ENCODE measurements at places on chromosomes 4 and X.

DNA sequence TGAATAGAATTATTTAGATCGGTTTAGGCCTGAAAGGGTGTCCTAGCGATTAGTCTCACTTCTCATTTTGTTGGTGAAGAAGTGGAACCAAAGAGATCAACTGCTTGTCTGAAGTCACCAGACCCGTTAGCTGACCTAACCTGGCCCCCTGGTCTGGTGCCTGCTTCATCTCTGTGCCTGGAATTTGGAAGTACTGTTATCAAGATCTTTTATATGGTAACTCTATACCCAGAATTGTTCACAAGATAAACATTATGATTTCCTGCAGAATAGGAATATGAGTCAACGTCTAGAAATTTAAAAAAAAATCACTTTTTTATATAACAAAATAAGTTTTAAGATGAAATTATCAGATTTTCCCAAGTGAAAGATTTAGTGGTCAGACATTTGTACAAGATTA is 37.2 kb downstream of the LRP2BP start:
- DNase-seq, result no peak

DNA sequence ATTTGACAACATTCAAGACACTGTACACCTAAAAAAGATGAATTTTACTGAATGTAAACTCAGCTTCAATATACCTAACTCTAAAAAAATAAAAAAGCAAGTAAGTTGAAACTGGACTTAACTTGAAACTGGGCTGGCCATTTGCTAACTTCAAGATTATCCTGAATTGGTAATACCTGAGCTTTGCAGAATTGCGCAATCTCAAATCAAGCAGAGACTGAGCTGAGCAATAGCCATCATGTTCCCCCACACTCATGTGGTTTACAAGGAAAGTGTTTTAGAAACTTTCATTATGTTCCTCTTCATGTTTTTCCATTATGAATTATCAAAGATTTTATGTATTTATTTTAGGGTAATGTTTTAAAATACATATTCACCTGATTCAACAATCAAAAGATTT is 38.7 kb downstream of the ANXA5 start:
- no peak for DNase-seq

- DNase-seq, result no peak
Measured at GRCh38 chrX:101677028-101677427, 17.4 kb upstream of the ARMCX2 start.

DNA sequence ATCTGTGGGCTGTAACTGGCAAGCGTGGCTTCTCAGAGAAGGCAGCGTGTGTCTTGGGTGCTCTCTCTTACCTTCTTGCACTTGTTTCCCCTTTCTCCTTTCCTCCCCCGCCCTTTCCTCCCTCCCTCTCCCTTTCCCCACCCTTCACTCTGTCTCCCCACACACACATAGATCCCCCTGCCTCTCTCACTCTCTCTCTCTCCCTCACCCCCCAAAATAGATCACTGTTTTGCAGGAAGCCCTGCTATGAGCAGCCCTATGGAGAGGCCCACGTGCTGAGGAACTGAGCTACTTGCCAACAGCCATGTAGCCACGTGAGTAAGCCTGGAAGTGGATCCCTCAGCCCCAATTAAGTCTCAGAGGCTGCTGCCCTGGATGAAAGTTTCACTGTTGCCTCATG is 4.3 kb upstream of the PNMA6E start:
- DNase-seq, result no peak

- no peak for DNase-seq
Measured at GRCh38 chrX:69298466-69299140, 133.3 kb upstream of the PJA1 start.

DNA sequence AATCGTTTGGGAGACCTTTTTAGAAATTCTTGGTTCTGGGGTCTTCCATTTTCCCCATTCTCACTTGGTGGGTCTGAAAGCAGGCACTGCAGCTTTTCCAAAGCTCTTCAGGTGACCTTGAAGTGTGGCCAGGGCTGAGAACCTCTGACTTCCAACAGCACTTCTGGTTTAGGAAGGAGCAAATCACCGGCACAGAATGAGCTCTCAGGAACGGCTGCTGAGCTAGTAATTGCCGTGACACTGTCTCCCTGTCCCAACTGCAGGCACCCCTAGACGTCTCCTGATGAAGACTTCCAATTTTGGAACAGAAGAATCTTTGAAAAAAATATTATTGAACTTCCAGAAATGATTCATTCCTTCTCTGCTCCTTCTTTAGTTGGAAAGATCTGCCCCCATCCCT is 31.3 kb downstream of the CD38 start:
- no peak for DNase-seq

GRCh38 chr4:186936496-186937375 is 213.1 kb upstream of the FAT1 start:
- DNase-seq, result no peak

DNA sequence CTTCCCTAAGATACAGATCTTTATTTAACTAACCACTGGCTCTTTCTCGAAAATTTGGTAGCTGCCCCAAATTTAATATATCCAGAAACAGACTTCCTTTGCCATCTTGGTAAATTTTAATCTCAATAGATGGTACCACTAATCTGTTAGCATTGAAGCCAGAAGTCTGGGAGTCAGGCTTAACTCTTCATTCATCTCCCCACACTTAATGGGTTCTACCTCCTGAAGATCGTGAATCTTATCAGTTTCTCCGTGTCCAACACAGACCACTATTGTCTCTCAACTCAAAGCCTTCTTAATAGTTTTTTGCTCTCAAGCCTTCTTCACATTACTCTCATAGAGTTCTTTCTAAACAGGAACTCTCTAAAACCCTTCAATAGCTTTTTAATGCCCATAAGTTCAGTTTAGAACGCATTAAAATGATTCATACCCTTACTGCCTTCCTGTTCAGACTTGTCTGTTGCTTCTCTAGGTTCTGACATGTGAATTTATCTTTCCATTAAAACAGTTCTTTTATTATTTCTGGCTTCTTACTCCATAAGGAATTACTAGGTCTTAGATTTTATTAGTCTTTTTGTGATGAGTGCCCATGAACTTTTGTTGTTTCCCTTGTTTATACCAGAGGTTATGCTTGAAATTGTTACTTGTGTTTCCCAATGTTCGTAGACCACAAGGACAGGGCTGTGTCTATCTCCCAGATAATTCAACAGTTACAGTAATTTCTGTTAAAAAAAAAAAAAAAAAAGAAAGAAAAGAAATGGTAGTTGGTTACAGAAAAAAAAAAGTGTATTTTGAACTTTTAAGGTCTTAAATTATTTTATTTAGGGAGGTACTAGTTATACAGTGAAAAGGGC is 54.7 kb downstream of the SMARCAD1 start:
- DNase-seq, result no peak

DNA sequence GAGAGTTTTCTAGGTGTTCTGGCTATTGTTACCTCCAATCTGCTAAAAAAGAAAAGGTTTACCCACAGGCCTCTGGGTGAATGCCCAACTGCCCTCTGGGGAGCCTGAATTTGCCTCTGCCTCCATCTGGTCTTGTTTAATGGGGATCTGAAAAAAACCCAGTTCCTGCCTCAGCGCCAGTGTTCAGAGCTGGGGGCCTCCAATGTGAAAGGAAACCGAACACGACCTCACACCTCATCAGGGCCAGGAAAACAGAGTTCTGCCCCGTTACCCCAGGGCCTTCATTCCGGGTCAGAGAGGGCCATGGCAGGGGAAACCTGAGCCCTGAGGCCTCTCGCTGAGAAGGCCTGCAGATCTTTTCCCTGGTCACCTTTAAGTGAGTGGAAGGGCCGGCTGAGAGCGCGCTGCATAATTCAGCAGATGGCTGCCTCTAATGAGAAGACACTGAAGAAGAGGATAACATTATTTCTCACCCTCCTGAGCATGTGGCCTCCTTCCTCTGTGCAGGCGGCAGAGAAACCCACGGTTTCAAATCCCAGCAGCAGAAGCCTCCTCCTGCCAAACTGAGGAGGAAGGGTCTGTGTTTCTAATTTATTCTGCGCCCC is 6.8 kb downstream of the SEPTIN6 start:
- DNase-seq, result no peak

GRCh38 chr4:122536001-122536400 is 79.5 kb upstream of the IL2 start:
- no peak for DNase-seq

DNA sequence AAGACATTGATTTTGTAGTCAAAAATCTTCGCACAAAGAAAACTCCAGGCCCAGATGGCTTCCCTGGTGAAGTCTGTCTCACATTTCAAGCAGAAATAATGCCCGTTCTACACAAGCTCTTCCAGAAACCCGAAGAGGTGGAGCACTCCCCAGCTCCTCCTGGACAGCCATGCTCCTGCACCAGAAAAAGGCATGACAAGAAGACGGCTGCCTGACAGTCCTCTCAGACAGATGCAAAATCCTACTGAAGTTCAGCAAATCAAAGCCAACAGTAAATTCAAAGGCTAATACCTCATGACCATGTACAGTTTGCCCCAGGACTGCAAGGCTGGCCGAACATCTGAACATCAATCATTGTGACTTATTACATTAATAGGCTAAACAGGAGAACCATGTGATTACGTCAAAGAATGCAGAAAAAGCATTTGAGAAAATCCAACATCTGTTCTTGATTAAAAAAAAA is 30.8 kb upstream of the MXD4 start:
- DNase-seq, result no peak

GRCh38 chrX:39487166-39487968 is 610.4 kb downstream of the BCOR start:
- no peak for DNase-seq

GRCh38 chrX:3393581-3394111 is 47.2 kb upstream of the MXRA5 start:
- DNase-seq, result no peak

- DNase-seq, result no peak
Measured at GRCh38 chr4:142088906-142089305, 452.5 kb downstream of the IL15 start.

GRCh38 chrX:40176351-40177116 is 78.8 kb upstream of the BCOR start:
- DNase-seq, result peak; percentile 77

GRCh38 chr4:108119199-108119800 is 49.4 kb downstream of the LEF1 start:
- no peak for DNase-seq

GRCh38 chr4:126807132-126807531 is 825.6 kb upstream of the INTU start:
- DNase-seq, result no peak

DNA sequence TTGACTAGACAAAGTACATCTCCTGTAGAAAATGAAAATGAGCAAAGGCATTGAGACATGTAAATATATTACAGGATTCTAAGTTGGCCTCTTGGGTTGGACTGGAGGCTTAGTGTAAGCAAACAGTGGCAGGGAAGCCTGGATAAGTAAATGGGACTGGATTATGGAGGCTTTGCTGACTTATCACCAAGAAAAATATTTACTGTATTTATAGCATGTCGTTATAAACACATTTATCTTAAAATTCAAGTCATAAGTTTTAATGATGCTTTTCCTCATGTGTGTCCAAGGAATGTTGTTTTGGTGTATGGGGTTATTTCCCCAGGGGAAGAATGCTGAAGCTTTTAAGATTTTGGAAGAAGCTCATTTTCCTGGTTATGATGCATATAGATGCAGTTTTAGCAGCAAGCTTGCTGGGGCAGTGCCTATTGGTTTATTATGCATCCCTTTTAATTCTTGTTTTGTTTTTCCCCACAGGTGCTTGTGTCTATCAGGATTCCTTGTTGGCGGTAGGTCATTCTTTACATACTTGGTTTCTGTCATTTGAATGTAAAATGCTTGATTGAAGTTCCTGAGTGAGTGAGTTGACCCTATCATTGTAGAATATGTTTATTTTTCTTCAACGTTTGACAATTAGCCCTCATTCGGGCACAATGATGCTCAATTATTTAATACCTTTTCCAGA is 8.5 kb downstream of the FRAS1 start:
- DNase-seq, result no peak

GRCh38 chr4:148397771-148398170 is 44.4 kb downstream of the NR3C2 start:
- DNase-seq, result no peak

DNA sequence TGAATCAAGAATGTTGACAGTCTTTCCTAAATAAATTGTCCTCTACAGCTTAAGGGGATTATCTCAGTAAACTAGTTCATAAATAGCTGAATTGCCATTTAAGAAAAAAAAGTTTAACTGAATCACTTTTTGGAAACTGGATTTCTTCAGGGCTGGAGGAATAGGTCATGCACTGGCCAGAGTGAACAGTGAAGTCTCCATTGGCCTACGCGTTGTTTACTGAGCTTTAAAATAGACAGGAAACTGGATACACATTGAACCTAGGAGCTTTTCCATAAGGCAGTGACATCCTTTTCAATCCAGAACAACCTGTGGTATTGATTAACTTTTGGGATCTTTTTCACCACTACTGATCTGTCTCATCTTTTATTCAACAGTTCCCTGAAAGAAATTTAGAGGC is 58.0 kb downstream of the COL4A6 start:
- no peak for DNase-seq

DNA sequence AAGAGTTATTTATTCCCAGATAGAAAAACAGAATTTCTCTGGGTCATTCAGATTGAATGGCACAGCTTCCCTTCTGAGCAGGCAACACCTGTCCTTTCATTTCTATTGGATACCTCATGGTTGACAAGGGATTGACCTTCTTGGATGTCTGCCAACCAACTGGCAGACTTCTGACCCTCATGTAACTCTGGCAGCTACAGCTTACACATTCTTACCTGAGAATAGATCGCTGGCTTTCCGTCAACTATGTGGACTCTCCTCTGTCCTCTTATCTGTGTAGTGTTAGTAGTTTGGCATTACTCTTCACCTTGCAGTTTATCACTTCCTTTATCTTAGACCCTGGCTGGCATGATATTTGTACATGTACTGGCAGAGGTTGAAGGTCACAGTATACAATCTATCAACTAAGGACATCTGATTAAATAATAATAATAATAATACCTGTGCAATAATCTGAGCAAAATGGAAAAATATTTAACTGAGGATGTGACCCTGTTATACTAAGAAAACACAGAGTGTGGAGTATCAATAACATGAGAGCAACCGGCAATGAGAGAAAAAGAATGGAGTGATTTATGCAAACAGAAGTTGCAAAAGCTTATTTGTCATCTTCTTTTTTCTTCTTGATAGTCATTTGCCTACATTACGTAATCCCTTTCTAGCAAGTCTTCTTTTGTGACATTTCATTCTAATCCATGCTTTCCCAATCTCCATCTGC is 1118.2 kb downstream of the ARAP2 start:
- DNase-seq, result no peak

GRCh38 chr4:94940520-94940908 is 182.8 kb downstream of the BMPR1B start:
- DNase-seq, result no peak

- no peak for DNase-seq
Measured at GRCh38 chr4:93776386-93777080, 52.0 kb upstream of the ATOH1 start.

- no peak for DNase-seq
Measured at GRCh38 chr4:56880572-56880971, 27.1 kb upstream of the REST start.

DNA sequence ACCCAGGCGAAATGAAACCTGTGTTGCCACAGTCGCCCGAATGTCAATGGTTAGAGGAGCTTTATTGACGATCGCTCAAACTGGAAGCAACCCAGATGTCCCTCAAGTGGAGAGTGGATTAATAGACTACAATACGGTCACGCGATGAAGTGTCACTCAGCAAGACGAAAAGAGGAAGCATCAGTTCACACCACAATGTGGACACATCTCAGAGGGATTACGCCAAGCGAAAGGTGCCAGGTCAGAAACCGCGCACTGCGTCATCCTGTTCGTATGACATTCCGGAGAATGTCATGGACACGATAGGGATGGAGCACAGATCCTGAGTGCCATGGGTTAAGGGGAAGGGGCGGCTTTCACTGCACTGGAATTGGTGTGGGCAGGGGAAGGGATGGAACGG is 111.7 kb downstream of the HMX1 start:
- DNase-seq, result no peak

Data from stimulated activated CD4-positive, alpha-beta T cell treated with anti-CD3 and anti-CD28 coated beads, Interleukin-4, amount 100 ng/mL, for 4 hours (primary cell).